ENCODE measurements at places on chromosomes 11 and 22.
A peak's percentile ranks its signal among the peaks of the same experiment; 100 is the strongest.

DNA sequence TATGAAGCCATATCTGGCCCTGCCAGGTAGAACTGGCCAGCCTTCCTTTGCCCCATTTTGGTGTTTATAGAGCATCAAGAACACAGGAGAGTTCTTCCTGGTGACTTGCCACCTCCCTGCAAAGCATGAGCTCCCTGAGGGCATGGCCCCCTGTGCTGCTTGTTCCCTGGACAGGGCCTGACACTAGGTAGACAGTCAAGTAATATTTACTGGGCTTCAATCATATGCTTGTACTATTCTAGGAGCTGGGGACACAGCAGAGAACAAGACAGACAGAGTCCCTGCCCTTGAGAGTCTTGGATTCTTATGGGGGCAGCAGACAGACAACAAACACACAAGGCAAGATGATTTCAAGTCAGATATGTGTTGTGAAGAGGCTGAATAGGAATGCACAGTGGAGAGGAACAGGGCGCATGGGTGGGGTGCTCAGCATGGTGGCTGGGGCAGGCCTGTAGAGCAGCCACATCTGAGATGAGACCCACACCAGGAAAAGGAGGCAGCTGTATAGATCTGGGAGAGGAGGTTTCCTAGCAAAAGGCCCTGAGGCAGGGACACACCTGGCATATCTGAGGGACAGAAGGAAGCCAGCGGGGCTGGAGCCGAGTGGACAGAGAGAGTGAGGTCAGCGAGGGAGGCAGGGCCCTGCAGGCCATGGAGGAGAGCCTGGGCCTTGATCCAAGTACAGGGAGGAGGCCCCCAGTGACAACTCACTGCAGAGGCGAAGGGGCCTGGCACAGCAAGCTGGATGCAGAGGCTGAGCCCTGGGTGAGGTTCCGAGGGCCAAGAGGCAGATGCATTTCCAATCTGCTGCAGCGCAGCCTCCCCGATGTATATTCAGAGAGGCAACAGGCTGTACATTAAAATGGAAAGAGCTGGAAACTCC, 10.2 kb upstream of the CBX6 start:
- DNase-seq, result no peak

DNA sequence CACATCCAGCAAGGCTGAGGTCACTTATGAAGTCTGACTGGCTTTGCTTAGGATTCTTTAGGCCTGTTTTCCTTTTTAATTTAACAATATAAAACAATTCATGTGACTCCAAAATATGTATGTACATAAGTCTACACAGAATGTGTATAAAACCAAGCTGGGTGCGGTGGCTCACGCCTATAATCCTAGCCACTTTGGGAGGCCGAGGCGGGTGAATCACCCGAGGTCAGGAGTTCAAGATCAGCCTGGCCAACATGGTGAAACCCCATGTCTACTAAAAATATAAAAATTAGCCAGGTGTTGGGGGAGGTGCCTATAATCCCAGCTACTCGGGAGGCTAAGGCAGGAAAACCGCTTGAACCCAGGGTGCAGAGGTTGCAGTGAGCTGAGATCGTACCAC, 83.1 kb downstream of the SHANK2 start:
- no peak for DNase-seq

DNA sequence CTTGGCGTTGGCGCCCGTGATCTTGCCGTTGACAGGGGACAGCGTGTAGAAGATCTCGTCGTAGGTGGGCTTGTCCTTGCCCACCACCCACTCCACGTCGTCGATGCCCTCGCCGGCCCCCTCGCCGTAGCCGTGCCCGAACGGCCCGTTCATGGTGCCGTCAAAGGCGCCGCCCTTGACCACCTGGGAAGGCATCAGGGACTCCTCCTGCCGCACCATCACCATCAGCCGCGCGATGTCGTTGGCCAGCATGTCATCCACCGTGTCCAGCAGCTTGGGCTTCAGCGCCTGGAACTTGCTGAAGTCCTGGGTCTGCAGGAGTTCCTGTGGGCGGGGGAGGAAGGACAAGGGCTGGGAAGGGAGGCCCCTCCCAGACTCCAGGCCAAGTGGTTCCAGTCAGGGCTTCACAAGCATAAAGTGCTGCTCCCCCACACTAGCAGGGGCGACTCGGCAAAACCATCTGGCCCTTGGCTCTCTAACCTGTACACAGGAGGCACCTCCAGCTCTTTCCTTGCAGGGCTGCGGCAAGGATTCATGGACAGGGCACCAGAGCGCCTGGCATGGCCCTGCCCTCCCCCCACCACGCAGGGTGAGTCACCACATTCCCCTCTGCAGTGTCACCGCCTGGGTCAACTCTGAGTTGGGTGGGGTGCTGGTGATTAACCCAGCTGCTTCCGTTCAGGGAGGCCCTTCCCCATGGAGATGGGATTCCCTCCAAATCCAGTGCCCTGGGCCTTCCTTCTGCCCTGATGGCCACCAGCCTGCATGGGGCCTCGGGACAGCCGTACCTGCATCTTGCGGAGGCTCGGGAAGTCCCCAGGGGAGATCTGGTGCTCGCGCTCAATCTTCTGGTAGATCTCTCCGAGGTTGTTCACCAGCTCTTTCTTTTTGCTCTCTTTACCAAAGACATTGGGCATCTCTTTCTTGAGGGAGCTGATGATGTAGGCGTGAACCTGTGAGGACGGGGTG, 10.4 kb upstream of the CDC42BPG start:
- DNase-seq, result peak; percentile 93

DNA sequence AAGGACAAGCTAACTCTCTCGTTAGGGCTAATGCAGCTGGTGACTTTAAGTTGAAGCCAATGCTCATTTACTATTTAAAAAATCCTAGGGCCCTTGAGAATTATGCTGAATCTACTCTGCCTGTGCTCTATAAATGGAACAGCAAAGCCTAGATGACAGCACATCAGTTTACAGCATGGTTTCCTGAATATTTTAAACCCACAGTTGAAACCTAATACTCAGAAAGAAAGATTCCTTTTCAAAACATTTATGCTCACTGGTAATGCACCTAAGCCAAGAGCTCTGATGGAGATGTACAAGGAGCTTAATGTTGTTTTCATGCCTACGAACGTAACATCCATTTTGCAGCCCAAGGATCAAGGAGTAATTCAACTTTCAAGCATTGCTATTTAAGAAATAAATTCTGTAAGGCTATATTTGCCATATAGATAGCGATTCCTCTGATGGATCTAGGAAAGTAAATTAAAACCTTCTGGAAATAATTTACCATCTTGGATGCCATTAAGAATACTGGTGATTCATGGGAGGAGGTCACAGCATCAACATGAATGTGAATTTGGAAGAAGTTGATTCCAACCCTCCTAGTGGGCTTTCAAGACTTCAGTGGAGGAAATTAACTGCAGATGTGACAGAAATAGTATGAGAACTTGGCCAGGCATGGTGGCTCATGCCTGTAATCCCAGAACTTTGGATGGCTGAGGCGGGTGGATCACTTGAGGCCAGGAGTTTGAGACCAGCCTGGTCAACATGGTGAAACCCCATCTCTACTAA, 14.5 kb downstream of the XNDC1N start:
- DNase-seq, result peak; percentile 38

GRCh38 chr11:30333405-30333804, 10.5 kb downstream of the ARL14EP start:
- DNase-seq, result no peak

GRCh38 chr11:112255067-112255720, 5.5 kb downstream of the PLET1 start:
- DNase-seq, result peak; percentile 89

DNA sequence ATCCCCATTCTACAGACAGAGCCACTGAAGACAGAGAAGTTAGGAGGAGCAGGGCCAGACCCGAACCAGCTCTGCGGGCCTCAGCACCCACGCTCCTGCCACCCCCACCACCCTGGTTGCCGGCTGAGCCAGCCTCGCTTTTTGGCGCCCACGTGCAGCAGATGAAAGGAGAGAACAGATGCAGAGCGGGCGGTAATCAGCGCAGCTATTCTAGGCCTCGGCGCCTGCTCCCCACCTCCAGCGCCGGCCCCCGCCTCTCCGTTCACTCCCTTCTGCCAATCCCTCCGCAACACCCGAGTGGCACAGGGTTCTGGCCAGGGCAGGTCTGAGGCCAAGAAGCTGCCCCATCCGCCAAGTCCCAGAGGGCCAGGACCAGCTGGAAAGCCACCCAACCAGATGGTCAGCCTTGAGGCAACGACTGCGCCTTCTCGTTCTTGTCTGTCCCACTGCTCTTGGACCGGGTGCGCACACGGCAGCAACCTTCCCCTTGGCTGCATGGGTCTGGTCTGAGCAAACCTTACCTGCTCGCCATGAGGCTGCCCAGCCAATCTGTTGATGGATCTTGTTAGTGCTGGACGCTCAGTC, 16.8 kb downstream of the DNAL4 start:
- DNase-seq, result no peak

GRCh38 chr22:45631140-45631840, 40.3 kb upstream of the ATXN10 start:
- DNase-seq, result no peak

DNA sequence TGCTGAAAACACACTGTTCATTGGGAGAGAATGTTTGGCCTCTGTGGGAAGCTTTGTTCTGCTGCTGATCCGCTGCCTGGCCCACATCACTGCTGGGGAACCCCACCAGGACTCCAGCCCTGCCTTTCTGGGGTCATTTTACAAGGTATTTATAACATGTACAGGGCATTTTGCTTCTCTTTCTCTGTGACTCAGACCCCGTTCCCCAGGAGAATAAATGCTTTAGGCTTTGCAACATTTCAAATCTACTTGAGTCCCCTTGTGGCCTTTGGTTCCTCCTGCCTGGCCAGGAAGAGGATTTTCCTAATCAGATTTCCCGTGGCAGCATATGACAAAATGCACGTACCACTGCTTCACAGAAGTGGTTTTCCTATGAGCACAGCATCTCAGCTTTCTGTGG, 43.0 kb downstream of the BTG4 start:
- DNase-seq, result no peak

DNA sequence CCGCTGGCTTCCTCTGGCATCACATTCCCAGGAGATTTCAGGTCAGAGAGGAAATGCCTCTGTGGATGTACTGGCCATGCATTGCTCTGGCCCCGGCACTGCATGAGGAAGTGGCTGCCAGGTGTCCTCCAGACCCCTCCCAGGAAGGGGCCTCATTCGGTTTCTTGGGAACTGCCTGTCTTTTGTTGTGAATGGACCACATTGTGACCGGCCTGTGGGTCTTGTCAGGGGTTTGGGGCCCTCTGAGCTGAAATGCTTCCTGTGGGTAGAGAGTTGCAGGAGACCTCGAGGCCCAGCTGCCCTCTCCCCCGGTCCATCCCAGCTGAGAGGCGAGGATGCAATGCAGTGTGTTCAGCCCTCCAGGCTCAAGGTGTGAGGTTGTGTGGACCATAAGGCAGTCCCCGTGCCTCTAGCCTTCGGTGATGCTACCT, 18.8 kb upstream of the ST3GAL4 start:
- peak; percentile 14 for DNase-seq

DNA sequence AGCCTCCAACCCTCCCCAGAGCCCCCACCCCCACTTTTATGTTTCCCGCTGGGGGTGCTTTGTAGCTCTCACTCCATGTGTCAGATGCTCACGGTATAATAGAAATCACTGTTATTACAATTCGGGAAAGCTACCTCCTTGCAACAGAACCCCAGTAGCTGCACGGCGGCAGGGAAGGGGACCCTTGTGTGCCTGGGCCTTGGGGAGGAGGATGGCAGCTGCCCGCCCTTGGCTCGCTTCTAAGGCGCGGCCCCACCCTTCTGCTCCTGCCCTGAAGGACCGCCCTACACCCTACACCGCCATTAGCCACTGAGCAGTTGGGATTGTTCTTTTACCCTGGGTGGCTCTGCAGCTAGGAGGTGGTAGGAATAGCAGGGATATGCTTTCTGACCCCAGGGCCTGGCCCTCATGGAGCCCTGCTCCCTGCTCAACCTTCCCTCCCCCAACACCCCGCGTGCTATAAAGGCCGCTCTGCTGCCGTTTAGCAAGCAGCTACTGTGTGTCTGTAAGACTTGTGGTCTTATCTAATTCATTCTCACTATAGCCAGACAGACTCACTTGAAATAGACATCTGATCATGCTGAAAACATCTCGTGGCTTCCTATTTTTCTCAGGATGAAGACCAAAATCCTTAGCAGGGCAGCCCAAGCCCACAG, 219.7 kb downstream of the CEP164 start:
- no peak for DNase-seq

- DNase-seq, result peak; percentile 94
Observed at GRCh38 chr11:38460896-38461295, 1862.9 kb upstream of the RAG2 start.

DNA sequence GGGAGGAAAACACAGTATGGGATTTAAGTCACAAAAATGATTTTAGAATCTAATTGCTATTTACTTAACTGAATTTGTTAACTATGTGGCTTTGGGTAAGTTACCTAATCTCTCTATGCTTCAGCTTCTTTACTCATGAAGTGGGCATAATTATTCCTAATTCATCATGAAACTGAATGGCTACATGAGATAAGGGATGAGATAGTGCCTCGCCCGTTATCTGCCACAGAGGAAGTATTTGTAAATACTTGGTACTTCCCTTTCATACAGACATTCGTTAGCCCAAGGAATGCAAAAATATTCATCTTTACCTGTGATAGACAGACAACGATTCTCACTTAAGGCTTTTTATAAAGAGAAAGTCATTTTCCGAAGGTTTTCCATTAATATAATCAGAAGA, 221.2 kb upstream of the BLID start:
- DNase-seq, result no peak

- DNase-seq, result peak; percentile 39
Observed at GRCh38 chr11:130740819-130741218, 175.5 kb downstream of the SNX19 start.

DNA sequence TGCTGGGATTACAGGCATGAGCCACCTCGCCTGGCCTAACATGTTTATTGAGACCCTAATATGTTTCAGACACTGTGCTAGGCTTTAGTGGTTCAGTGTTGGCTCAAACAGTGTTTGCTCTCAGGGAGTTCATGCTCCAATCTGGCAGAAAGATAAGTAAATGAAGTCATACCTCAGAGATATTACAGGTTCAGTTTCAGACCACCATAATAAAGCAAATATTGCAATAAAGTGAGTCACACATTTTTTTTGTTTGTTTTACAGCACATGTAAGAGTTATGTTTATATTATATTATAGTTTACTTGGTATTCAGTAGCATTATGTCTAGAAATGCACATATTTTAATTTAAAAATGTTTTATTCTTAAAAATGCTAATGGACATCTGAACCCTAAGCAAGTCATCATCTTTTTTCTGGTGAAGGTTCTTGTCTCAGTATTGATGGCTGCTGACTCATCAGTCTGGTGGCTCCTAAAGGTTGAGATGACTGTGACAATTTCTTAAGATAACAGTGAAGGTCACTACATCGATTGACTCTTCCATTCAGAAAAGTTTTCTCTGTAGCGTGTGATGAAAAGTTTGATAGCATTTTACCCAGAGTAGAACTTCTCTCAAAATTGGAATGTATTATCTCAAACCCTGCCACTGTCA, 243.0 kb upstream of the ANO5 start:
- DNase-seq, result no peak

GRCh38 chr11:10608584-10608983, 40.1 kb upstream of the LYVE1 start:
- DNase-seq, result no peak
